Hematopoietic multipotent progenitor cell treated with erythropoietin and hydrocortisone succinate and interleukin-3 and kit ligand, for 17 days (in vitro differentiated cells): ENCODE measurements at places on chromosomes 7 and 10.
A peak's percentile ranks its signal among the peaks of the same experiment; 100 is the strongest.

DNA sequence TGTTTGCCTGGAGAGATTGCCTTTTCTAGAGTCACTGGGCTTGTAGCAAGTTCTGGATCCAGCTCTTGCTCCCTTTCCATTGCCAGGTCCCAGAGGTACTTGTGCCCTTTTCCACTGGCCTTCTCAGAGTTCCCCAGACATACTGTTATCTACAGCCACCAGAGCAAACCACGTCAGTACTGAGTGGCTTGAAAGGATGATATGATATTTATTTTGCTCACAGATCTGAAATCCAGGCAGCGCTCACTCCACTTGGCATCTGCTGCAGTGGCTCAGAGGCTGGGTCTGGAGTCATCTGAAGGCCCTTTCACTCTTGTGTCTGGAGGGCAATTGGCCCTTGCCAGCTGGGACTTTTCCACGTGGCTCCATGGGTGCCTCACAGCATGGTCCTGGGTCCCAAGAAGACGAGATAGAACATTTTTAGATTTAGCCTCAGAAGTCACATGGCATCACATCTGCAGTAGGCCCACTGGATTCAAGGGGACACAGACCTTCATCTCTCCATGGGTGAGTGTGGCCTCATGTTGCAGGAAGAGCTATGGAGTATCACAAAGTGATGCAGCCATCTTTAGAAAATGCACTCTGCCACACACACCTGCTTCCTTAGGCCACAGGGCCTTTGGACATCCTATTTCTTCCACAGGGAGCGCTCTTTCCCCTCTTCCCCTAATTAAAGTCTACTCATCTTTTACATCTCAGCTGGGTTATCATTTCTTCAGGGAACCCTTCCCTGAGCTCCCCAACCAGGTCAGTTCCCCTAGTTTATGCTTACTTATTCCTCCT lies 22.9 kb upstream of the TCF7L2 start:
- no peak for DNase-seq

DNA sequence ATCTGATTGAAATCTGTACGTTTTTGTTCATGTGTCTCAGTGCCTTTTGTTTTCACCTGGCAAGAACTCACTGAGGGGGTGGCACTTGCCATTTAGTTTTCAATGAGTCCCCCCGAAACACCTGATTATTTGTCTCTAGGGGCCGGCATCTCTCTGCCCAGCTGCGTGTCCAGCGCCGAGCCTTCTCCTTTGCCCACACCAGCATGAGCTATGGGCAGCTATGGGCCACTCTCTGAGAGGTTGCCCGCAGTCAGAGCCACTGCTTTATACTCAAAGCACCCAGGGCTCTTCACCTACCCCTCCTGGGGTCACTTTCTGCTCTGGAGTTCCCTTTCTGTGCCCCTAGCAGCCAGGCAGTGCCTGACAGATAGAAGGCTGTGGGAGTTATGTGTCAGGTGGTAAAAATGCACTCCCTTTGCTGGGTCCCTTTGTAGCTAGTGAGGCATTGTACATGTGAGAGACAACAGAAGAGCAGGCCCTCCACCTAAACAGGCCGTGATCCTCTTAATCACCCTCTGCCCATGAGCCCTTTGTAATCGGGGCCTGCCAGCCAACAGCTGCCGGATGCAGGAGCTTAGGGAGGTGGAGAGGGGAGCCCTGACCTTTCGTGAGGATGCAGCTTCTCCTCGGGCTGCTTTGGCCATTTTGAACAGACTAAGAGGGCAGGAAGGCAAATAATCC lies 133.1 kb upstream of the NPS start:
- DNase-seq, result no peak

GRCh38 chr7:49866076-49866735 lies 92.8 kb downstream of the VWC2 start:
- DNase-seq, result no peak

- peak; percentile 8 for DNase-seq
Observed at GRCh38 chr7:75737856-75738603, 711 bp downstream of the HIP1 start.

DNA sequence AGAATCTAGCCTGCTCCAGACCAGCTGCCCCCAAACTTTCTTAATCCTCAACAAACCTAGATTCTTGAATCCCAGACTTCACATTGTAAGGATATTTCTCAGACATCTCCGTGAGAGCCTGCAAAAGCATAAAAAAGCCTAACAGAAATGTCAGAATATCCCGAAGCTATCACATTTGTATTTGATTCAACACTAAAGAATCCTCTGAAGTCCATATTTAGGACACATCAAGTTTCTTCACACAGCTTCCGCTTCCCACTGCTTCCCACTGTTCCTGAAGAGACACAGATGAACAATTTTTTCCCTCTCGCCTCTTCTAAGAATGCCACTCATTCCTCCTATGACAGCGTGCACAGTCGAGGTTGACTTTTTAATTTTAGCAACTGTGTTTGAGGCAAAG lies 396.2 kb upstream of the IGFBP3 start:
- no peak for DNase-seq

DNA sequence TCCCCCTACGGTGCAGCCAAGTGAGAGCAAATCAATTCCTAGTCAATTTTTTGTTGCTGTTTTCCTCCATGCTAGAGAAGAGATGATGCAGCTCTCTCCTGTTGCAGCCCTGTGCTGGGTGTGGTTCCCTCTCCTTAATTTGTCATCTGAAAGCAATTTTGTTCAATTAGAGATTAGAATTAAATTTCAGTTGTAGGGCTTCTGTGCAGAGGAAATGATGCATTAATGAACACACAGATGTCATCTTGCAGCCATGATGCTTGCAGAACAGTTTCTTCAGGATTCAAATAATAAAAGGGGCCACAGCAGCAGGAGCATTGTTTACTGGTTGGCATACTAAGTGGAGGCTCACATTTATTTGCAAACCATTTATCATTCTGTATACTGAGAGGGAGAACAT lies 266.0 kb downstream of the AUTS2 start:
- no peak for DNase-seq

GRCh38 chr7:80231707-80232106 lies 97.1 kb downstream of the GNAI1 start:
- no peak for DNase-seq

DNA sequence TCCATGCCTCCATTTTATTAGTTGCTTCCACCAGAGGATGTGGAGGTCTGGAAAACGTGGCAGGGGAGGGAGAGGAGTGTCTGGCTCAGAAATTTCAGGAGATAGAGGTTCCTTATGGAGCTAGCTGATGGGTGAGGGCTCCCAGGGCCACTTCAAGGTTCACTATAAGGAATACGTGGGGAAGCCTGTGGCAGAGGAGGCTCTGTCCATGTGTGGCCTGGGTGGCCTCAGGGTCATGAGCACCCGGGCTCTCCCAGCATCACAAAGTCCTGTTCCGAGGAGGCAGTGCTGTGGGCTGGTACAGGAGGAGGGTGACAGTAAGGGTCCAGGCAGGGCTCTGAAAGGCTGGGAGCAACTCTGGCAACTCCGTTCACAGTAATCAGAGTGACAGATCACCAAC lies 24.6 kb downstream of the ARHGAP22 start:
- no peak for DNase-seq

DNA sequence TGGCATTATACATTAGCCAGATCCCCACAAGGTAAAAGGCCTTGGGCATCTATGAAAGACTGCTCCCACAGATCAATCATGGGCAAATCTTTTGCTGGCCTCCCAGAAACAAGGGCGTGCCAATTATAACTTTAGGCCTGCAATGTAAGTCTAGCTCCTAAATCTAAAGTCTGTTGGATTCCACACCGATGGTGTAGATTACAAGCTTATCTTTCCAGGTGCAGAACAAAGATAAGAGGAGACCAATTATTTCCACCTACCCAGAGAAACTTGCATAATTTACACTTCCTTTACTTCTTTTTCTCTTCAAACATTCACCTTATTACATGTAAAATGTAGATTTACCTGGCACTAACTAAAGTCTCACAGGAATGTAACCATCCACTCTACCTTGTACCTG lies 713.1 kb downstream of the SUGCT start:
- no peak for DNase-seq

GRCh38 chr7:69282946-69283345 lies 315.3 kb upstream of the AUTS2 start:
- no peak for DNase-seq

GRCh38 chr7:112869111-112869774 lies 79.0 kb upstream of the TMEM168 start:
- DNase-seq, result peak; percentile 67

GRCh38 chr7:11716185-11716584 lies 115.8 kb downstream of the THSD7A start:
- DNase-seq, result no peak

GRCh38 chr7:931871-932650 lies 22.4 kb downstream of the ADAP1 start:
- DNase-seq, result no peak

DNA sequence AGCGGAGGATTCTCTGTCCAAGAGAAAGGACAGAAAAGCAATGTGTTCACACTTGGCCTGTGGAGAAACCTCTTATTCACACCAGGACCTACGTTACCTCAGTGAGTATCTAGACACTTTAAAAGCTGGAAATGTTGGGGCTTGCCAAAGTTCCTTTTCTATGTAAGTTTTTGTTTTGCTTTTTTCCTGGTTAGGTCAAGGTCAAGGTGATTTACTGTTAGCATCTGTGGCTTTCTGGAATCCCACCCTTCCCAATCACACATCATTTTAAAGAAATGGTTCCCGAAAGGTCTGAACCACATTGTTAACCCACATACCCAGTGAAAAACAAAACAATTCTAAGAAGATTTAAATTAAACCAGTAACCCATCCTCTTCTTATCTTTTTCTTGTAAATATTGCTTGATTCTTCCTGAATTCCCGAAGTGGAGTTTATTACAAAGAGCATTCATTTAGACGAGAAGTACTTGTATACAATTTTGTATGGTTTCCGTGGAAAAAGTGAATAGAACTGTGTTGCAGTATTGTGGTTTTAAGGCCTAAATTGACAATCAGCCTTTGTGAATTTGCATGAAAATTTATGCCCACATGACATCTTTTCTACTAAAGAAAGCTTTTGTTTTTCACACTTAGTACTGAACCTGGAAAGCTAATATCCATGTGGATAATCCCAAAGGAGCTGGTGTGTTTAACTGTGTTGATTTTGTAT lies 827.0 kb upstream of the IGFBP3 start:
- DNase-seq, result no peak

- DNase-seq, result no peak
Observed at GRCh38 chr7:25314731-25315267, 86.5 kb upstream of the NPVF start.

GRCh38 chr10:63735305-63735704 lies 214.1 kb downstream of the REEP3 start:
- DNase-seq, result no peak

DNA sequence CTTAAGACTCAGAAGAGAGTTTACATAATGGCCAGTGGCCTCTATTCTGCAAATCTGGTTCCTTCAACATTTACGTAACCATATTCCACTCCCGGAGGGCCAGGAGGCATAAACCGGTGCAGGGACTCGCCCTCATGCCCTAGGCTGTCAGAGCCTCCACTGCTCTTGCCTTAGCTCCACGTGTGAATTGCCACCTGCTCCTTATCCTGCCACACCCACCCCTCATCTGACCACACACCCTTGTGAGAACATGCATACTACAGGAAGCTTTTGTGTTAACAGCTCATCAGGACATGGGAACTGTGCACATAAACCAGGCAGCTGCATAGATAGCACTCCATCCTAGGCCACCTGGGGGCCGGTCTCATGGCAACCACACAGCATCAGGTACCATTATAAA lies 146.7 kb upstream of the PFKP start:
- DNase-seq, result no peak
